Activated CD4-positive, alpha-beta memory T cell treated with anti-CD3 and anti-CD28 coated beads, Interleukin-2, amount 10 ng/mL, durations not matched to agents 7 days and 5 days (primary cell): ENCODE measurements at places on chromosomes 4 and X. TPM values are rescaled to one million over a fixed set of nuclear protein-coding genes. Genes with fewer than 3 reads are reported as not detected.
A peak's percentile ranks its signal among the peaks of the same experiment; 100 is the strongest.

- no peak for DNase-seq
Measured at GRCh38 chr4:4350909-4351308, 36.0 kb upstream of the NSG1 start.

Gene ADGRG2
- not detected for total RNA-seq

Gene SLC39A8
- 103 TPM for total RNA-seq

Gene HTR2C
- total RNA-seq: not detected

GRCh38 chrX:33336783-33337182 lies 125.4 kb upstream of the DMD start:
- DNase-seq: no peak

- no peak for DNase-seq
Measured at GRCh38 chr4:188002751-188003150, 7.2 kb downstream of the ZFP42 start.

Gene IL15
- total RNA-seq: 3.9 TPM

DNA sequence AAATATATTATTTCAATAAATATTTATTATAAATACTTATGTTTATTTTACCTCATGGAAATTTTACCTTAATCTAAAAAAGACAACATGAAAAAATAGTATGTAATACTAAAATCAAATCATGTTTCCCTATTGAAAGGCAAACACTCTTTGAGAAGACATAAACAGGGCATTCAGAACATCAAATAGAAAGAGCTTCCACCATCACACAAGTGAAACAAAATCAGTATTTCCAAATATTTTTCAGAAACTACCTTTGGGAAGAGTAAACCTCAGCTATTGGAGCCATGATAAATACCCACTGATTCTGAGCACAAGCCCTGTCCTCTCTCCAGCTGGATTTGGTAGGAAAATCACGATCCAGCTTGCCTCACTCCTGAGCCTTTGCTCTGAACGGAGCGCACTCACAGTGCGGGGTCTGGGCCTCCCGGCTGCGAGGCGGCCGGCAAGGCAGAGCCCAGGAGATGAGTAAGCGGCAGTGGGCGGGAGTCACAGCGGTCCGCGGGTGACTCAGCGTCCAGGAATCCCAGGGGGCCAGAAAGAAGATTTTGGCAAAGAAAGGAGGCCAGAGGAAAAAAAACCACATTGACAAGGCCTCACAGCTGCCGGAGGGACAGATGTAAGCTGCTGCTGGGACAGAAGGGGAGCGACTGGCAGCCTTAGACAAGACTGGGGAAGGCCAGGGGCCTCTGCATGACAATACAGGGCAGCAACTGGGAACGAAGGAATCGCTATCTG lies 14.7 kb upstream of the ANXA5 start:
- DNase-seq: no peak

Gene FRAS1
- not detected for total RNA-seq

Gene MAGEE2
- total RNA-seq: not detected

DNA sequence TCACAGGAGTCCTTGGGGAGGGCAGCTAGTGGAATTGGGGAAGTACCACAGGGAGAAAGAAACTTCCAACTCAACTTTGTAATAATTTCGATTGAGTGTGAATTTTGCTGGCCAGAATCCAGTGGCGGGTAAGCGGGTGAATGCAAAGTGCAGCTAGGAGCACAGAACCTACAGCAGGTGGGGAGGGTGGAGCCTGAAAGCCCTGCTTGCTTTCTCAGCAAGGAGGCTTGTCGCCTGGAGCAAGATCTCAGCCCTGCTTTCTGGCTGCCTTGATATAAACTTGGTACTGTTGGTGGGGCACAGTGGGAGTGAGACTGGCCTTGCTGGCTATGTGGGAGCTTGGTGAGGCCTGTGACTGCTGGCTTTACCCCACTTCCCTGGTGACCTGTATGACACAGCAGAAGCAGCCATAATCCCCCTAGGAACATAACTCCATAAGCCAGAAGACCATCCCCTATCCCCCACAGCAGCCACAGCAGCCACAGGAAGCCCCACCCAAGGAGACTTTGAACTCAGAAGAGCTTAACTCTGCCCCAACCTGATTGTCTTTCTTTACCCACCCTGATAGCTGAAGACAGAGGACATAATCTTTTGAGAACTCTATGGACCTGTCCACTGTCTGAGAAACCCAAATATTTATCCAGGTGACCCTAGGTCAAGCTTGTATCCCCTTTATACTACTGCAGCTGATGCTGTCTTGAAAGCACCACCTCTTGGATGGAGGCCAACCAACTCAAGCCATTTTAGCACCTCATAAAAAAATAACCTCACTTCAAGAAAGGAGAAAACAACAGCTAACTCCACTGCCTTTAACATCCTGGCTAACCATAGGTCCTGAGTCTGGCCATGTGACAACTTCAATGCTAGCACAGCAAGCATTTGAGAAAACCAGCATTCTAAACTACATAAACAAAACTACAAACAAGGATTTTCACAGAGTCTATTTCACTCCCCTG lies 87.2 kb upstream of the PDE5A start:
- no peak for DNase-seq

DNA sequence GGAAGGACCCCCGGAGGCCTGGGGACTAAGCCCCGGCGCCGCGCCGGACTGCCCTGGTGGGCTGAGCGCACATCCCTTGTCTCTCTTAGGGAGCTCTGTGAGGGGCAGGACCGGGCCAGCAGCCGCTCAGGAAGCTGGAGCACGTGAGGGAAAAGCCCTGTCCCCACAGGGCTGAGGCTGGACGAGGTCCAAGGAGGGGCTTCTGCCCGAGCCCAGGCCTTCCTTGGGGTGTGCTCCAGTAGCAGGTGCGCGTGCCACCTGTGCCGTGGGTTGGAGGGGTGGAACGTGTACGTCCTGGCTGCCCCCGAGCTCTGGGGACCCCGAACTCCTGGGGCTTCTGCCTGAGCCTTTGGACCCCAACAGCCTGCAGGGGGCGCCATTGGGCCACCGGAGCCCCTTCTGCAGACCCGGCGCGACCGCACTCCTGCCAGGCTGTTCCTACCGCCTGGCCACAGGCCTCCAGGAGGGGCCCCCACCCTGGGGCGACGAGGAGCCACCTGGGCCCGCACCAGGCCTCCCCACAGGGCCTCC lies 27.2 kb downstream of the TACC3 start:
- DNase-seq: peak; percentile 85

- no peak for DNase-seq
Measured at GRCh38 chr4:2354118-2354517, 64.3 kb downstream of the ZFYVE28 start.

- DNase-seq: no peak
Measured at GRCh38 chrX:153633048-153633447, 14.0 kb upstream of the DUSP9 start.

Gene DSPP
- total RNA-seq: not detected

Gene SSX1
- not detected for total RNA-seq

DNA sequence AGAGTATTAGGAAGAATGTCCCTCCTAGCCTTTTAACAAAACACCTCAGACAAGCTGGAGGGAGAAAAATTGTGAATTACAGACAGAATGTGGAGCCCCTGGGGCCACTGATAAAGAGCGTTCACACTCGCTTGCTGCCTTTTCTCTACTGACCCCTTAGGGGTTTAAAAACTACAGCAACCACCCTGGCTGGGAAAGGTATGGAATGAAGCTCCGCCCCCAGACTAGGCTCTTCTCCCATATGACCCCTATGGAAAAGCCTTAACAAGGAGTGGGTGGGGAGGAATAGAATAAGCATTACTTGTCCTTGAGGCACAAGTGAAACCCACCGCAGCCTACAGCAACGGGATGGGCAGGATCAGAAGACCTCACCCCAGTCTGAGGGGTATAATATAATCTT lies 26.3 kb downstream of the ANKRD50 start:
- DNase-seq: no peak

DNA sequence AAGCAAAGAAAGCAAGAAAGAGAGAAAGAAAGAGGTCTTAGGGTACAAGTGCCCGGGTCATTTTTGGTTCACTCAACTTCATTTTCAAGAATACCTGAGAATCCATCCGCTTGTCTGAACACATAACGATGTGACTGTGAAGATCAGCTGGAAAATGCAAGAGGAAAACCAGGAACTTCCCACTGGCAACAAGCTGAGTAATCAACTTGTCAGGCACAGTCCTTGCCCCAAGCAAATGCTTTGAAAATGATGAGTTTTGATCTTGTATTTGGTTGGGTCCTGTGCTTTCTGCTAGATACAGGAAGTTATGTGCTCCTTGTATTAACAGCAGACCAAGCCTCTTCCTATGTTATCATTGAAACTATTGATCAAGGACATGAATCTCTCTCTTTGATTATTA lies 239.1 kb downstream of the ASMT start:
- no peak for DNase-seq

Gene TGIF2LX
- total RNA-seq: not detected

GRCh38 chr4:100926039-100926717 lies 408.4 kb upstream of the EMCN start:
- no peak for DNase-seq

GRCh38 chr4:82865592-82865991 lies 25.4 kb downstream of the SEC31A start:
- peak; percentile 25 for DNase-seq

Gene OPRPN
- not detected for total RNA-seq

DNA sequence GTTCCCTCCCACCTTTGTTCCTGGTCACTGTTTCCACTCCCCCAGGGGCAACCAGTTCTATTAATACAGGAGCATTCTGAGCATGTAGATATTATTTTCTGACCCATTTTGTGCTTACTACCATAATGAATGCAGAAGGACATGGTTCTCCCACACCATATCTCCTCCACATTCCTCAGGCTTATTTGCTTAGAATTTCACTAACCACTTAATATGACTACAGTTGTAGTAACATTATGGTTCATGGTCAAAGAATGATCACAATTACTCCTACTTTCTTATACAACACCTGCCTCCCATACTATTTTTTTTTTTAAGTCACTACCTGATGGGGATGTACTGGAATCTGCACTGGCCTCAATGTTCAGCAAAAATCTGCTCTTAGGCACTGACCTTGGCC lies 7.5 kb upstream of the FAM184B start:
- DNase-seq: no peak

DNA sequence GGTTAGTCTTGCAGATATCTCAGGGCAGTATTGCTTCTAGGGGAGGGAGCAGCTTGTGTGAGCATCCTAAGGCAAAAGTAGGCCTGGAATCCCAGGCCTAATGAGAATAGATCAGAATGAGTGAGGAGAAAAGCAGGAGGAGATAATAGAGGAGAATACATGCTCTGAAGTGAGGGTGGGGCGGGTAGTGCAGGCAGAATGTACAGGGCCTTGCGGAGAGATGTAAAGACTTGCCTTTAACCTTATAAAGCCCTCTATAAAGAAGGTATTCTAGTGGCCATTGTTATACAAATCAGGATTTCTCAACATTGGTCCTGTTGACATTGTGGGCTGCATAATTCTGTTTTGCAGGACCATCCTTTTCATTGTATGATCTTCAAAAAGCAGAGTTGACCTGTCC lies 855.3 kb downstream of the PCDH7 start:
- DNase-seq: no peak

DNA sequence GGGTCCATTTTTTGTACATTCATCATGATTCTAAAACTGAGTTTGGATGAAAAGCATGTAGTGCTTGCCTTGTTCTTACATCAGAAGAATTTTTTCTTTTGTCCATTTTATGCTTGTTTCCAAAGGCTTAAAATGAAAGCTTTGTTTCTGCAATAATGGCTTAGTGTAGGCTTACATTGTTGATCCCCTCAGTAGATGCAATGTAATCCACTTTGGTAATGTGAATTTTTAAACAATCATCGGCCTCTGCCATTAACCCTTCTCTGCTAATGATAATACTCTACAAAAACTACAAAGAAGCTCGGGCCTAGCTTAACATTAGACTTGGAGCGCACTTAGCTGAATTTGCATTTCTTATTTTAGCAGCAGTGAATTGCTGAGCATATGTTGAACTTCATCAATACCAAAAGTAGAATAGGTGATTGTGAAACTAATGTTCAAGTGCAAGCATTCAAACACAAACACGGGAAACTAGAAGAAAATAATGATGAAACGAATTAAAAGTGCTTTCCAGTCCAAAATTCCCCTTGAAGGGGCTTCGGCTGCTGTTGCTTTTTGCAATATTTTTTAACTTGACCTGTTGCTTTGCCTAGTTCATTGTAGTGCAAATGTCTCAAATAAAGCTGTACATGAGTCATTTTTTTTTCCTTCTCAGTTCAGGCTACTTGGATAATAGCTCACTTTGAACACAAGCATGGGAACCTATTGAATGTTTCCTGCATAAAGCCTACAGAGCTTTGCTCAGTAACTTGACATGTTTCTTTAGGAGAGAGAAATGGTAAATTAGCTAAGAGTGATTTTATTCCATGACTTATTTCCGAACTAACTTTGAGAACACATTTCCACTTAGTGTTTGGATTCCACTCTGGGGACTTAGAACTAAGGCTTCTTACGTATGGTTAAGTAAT lies 66.5 kb downstream of the SLIT2 start:
- no peak for DNase-seq

Gene BEX1
- total RNA-seq: not detected

Gene C1GALT1C1
- 34.9 TPM for total RNA-seq

GRCh38 chrX:48890296-48890925 lies 7.2 kb downstream of the TIMM17B start:
- DNase-seq: no peak

DNA sequence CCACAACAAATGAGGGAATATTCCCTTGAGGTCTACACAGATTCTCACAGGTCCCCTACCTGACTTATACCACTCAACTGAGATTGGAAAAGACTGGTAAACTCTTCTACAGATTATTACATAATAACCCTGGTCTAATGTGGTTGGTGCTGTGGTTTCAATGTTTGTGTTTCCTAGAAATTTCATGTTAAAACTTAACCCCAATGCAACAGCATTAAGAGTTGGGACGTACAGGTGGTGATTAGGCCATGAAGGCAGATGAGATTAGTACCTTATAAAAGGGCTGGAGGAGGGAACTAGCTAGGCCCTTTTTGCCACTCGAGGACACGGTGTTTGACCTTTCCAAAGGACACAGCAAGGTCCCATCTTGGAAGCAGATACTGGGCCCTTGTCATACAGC lies 84.3 kb upstream of the TAPT1 start:
- no peak for DNase-seq

DNA sequence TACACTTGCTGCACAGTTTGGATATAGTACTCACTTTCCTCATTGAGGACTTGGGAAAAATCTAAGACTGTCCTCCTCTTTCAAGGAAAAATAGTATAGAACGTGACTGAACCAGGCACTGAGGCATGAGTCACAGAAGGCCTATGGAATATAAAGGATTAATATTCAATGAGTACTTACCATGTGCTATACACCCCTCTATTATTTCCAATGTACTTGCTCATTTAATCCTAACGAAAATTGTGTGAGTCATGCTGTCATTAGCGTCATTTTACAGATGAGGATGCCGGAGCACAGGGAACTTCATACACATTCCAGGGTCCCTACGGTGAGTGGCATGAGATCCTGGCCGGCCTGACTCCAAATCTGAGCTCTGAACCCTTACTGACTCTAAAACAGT lies 2136.2 kb upstream of the TENM3 start:
- no peak for DNase-seq

GRCh38 chr4:74132944-74133343 lies 25.0 kb upstream of the MTHFD2L start:
- no peak for DNase-seq
